ENCODE measurements at places on chromosomes 6 and 20. TPM values are rescaled to one million over a fixed set of nuclear protein-coding genes. Genes with fewer than 3 reads are reported as not detected.
A peak's percentile ranks its signal among the peaks of the same experiment; 100 is the strongest.

DNA sequence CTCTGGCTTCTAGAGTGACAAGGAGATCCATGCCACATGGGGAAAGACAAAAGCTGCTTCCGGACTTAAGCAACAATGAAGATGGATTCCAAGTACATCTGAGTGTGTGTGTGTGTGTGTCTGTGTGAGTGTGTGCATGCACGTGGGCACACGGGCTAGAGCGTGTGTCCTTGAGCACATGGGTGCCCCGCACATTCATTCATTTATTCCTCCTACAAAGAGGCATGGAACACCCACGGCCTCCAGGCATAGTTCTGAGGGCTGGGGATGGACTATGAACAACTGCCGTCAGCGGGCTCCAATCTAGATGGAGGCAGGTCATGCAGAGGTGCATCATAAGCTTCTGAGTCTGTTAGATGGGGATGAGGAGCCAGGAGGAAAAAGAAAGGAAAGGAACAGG, 49.1 kb downstream of the GRM4 start:
- no peak overlapping the region for H3K4me3 ChIP-seq
- no peak overlapping the region for H3K27ac ChIP-seq
- DNase-seq, result no peak
- H3K36me3 ChIP-seq, result no peaks in the 10 kb centered on the region

- no peak overlapping the region for H3K4me3 ChIP-seq
- H3K27ac ChIP-seq, result no peak overlapping the region
- peaks cover 15% of the 10 kb centered on the region for H3K27me3 ChIP-seq
- H3K36me3 ChIP-seq, result no peaks in the 10 kb centered on the region
- no peaks in the 10 kb centered on the region for H3K4me1 ChIP-seq
These were observed 75.8 kb downstream of the CDH22 start for GRCh38 chr20:46232539-46232938.

Gene PSORS1C2
- total RNA-seq, result not detected

DNA sequence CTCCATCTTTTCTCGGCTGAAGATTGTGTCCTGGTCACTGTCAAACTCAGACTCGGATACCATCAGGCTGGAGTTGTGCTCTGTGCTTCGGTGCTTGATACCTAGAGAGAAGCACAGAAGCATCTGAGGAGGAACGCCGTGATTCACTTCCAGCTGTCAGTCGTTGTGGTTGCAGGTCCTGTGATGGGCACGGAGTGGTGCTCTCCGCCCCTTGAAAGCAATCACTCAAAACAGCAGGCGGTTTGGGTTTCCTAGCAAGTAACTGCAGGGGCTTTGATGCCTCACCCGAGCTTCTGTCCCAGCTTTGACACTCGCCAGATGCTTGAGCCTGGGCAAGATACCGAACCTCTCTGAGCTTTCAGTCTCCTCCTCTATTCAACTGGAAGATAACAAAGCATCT, 52.5 kb downstream of the ALDH5A1 start:
- H3K36me3 ChIP-seq, result no peaks in the 10 kb centered on the region
- H3K4me3 ChIP-seq, result no peak overlapping the region
- H3K27me3 ChIP-seq, result peaks cover 2% of the 10 kb centered on the region
- peaks cover 5% of the 10 kb centered on the region for H3K4me1 ChIP-seq
- peak; percentile 75 for DNase-seq

Gene GPLD1
- 0.67 TPM for total RNA-seq

- DNase-seq, result no peak
- no peak overlapping the region for H3K4me3 ChIP-seq
- peaks cover 7% of the 10 kb centered on the region for H3K4me1 ChIP-seq
- peaks cover 13% of the 10 kb centered on the region for H3K27me3 ChIP-seq
- H3K36me3 ChIP-seq, result no peaks in the 10 kb centered on the region
These were observed 19.5 kb downstream of the PNPLA1 start for GRCh38 chr6:36289281-36289878.

- H3K27ac ChIP-seq, result peak overlapping the region; percentile 99
- no peaks in the 10 kb centered on the region for H3K27me3 ChIP-seq
- H3K4me1 ChIP-seq, result peaks cover 85% of the 10 kb centered on the region
- peak overlapping the region; percentile 49 for H3K4me3 ChIP-seq
- peak; percentile 85 for DNase-seq
These were observed 28.2 kb upstream of the TAF8 start for GRCh38 chr6:42021847-42022754.

Gene ZNFX1
- 36.4 TPM for total RNA-seq

DNA sequence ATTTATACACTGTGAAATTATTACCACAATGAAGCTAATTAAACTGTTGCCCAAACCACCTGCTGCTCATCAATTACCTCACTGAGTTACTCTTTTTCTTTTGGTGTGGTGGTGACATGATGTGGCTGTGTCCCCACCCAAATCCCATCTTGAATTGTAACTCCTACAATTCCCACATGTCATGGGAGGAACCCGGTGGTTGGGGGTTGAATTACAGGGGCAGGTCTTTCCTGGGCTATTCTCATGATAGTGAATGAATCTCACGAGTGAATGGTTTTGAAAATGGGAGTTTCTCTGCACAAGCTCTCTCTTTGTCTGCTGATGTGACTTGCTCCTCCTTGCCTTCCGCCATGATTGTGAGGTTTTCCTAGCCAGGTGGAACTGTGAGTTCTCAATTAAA, 145.0 kb downstream of the LRRC1 start:
- H3K27ac ChIP-seq, result no peak overlapping the region
- H3K4me3 ChIP-seq, result no peak overlapping the region
- H3K36me3 ChIP-seq, result no peaks in the 10 kb centered on the region

GRCh38 chr20:3135507-3136070, 24.1 kb downstream of the FASTKD5 start:
- H3K27ac ChIP-seq, result no peak overlapping the region
- H3K4me1 ChIP-seq, result peaks cover 17% of the 10 kb centered on the region
- peaks cover 2% of the 10 kb centered on the region for H3K36me3 ChIP-seq
- no peaks in the 10 kb centered on the region for H3K27me3 ChIP-seq

DNA sequence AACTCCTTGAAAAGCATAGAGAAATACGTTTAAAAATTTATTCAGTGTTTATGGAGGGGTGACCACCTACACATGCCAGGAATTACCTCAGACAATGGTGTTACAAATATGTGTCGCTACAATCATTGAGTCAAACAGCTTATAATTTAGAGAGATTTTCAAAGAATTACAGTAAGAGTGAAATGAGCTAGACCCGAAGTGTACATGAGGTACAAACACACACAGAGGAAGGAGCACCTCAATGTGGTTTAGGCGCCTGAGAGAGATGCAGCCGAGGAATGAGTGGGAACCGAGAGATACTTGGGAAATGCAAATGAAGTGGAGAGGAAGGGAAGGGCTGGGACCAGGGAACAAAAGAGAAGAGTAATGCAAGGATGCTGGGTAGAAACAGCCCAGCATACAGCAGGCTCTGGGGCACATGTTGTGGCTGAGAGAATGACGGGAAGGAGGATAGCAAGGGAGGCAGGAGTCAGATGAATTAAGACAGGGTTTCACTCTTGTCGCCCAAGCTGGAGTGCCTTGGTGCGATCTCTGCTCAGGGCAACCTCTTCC, 15.5 kb downstream of the EEF1E1 start:
- no peak overlapping the region for H3K4me3 ChIP-seq
- peaks cover 19% of the 10 kb centered on the region for H3K4me1 ChIP-seq
- no peaks in the 10 kb centered on the region for H3K27me3 ChIP-seq
- peaks cover 66% of the 10 kb centered on the region for H3K36me3 ChIP-seq
- H3K27ac ChIP-seq, result peak overlapping the region; percentile 24

Gene SNAP91
- total RNA-seq, result not detected

- H3K36me3 ChIP-seq, result no peaks in the 10 kb centered on the region
- no peaks in the 10 kb centered on the region for H3K27me3 ChIP-seq
- DNase-seq, result no peak
- no peak overlapping the region for H3K27ac ChIP-seq
- H3K4me1 ChIP-seq, result no peaks in the 10 kb centered on the region
- no peak overlapping the region for H3K4me3 ChIP-seq
These were observed 614.5 kb downstream of the CBLN4 start for GRCh38 chr20:55390791-55391190.

DNA sequence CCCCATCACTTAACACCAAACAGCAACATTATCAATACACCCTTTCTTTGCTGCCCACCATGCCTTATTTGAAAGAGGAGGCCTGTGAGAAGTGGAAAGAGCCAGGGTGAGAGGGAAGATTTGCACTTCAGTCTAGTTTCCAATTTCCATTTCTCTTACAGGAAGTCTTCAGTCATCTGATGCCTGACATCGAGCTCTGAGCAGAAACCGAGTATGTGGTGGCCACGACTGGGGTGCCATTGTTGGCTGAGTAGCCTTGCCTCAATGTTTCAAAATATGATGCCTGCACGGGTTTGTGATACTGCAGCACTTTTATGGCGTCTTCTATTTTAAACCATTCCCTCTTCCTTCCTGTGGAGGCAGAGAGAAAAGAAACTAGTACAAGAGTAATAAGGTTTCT, 39.8 kb upstream of the SMIM29 start:
- H3K27ac ChIP-seq, result peak overlapping the region; percentile 83
- H3K4me3 ChIP-seq, result no peak overlapping the region
- no peaks in the 10 kb centered on the region for H3K27me3 ChIP-seq
- peak; percentile 55 for DNase-seq

Gene GABRR2
- total RNA-seq, result 0.14 TPM

- H3K4me1 ChIP-seq, result peaks cover 20% of the 10 kb centered on the region
- H3K36me3 ChIP-seq, result no peaks in the 10 kb centered on the region
- no peak for DNase-seq
- peaks cover 2% of the 10 kb centered on the region for H3K27me3 ChIP-seq
These were observed 58.4 kb upstream of the ARID1B start for GRCh38 chr6:156718647-156719394.

All from activated CD4-positive, alpha-beta T cell treated with anti-CD3 and anti-CD28 coated beads for 36 hours (primary cell).